Stimulated activated CD4-positive, alpha-beta T cell treated with anti-CD3 and anti-CD28 coated beads, TNF-alpha, amount 100 ng/mL, for 1 hour (primary cell): ENCODE measurements at places on chromosomes 11 and 22.

DNA sequence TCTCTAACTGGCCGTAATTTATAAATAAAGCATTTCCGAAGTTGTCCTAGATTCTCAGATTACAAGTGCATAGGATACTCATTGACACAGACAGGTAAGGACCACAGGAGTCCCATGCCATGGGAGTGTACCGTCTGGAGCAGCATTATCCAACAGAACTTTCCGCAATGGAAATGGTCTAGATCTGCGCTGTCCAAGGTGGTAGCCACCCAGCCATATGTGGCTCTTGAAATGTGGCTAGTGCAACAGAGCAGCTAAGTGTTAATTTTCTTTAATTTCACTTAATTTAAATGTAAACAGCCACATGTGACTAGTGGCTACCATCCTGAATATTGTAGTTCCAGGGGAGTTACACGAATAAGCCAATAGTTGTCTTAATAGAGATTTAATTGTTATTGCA lies 71.3 kb downstream of the GALNT18 start:
- DNase-seq, result no peak

DNA sequence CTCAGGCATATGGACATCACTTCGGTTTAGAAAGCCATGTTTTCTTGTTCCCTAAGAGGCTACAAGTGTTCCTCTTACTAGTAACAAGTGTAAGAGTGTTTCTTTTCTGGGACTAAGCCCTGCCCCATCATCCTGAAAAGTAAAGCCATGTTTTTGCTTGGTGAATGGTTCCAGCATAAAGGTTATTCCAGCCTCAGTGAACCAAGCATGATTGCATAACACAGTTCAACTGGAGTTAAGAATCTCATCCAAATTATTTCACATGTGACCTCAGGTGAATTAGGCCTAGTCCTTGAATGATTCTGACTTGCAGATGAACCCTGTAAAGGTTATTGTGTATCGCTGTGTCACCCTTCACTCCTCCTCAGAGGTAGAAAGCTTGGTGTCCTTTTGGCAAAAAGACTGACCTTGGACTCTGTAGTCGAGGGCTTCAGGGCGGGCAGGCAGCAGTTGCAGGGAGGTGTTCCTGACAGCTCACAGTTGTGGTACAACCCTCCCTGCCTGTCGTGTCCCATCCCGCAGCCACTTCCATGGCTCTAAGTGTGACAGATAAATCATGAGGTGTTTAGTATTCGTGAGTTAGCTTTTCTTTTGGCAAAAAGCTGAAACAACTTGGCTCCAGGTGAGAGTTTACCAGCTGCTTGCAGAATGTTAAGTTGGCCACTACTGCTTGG lies 321.8 kb downstream of the CADM1 start:
- DNase-seq, result no peak

DNA sequence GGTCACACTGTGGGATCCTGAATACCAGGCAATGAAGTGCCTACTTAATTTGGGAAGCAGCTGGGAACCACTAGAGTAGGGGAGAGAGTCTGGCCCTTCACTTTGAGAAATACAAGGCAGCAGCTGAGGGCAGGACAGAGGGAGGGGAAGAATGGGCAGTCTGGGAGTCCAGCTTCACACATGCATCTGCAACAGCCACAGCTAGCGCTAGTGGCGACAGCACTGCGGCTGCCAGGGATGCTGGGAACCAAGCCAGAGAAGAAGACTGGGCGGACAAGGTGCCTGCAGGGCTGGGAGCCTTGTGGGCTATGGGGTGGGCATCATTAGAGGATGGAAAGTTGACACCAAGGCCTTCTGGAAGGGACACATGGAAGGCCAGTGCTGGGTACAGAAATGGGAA lies 15.8 kb downstream of the SCUBE2 start:
- no peak for DNase-seq

DNA sequence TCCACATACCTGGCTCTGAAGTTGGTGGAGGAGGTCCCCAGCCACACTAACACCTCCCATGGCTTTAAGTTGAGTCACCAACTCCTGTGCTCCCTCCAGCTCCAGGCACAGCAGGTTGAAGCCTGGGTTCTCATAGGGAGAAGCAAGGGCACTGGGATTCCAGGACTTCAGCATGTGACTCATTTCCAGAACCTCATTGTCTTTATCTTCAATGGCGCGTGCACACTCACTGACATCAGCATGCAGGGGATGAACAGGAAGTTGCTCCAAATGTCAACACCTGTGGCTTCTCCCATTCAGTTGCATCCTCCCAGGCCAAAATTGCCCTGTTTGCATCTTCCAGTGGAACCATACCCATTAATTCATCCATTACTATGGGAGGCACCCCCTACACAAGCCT lies 5.8 kb upstream of the UBQLNL start:
- DNase-seq, result no peak

- no peak for DNase-seq
Observed at GRCh38 chr11:39780131-39780530, 1679.3 kb downstream of the LRRC4C start.

GRCh38 chr22:23289851-23290724 lies 109.8 kb downstream of the BCR start:
- DNase-seq, result peak; percentile 18

GRCh38 chr11:64499261-64500004 lies 91.6 kb upstream of the SLC22A12 start:
- DNase-seq, result no peak

DNA sequence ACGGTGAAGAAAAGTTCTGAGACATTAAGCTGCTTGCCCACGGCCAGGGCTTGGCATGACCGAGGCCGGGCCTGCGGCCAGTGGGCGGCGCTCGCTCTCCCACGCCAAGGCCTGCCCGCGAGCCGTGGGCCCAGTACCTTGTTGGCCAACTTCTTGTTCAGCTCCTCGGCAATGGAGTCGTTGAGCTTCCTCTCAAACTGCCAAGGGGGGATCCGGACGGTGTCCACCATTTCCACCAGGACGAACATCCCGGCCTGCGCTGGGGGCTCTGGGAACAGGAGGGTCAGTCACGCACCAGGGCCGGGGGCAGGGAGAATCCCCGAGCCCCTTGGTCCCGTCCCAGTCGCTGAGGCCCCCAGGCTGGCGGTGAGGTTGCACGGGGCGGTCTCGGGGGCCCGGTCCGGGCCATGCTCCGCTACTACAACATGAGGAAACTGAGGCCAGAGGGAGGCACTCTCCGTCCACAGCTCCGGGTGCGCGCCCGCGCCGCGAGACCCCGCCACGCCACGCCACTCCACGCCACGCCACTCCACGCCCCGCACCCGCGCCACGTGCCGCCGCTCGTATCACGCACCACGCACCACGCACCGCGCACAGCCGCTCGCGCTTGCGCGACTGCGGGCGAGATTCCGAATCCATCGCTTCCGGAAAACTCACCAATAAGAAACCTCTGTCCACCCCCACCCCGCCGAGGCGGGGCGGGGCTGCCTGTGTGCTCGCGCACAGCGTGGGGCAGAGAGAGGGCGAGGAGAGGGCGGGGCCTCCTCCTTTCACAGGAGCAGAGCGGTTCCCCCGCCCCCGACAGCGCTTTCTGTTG lies at the start of gene POLR3H:
Gene POLR3H (minus strand): TSS at position 617 of the 817 bp plus-strand sequence. CDS start 369 bp downstream, at position 248.
- peak; percentile 86 for DNase-seq

DNA sequence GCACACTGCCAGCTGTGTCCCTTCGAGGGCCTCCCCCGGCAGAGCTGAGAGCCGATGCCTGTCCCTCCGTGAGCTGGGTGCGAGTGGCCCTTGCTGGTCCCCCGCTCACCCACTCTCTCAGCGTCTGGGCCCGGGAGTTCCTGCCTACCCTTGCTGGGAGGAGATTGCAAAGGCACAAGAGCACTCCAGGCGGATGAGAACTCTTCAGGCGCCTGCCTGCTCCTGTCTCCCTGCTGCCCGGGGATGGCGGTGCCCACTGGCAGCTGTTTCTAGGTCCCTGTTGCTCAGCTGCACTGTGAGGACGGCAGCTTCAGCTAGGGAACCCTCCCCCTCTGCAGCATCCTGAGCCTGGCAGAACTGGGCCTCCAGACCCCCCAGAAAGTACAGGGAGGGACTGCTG lies 61.1 kb downstream of the FLRT1 start:
- no peak for DNase-seq
